T1000 (cell line): ENCODE measurements at places on chromosomes 3 and 15.

GRCh38 chr15:44722011-44722410, 10.7 kb downstream of the B2M start:
- no peak for DNase-seq

DNA sequence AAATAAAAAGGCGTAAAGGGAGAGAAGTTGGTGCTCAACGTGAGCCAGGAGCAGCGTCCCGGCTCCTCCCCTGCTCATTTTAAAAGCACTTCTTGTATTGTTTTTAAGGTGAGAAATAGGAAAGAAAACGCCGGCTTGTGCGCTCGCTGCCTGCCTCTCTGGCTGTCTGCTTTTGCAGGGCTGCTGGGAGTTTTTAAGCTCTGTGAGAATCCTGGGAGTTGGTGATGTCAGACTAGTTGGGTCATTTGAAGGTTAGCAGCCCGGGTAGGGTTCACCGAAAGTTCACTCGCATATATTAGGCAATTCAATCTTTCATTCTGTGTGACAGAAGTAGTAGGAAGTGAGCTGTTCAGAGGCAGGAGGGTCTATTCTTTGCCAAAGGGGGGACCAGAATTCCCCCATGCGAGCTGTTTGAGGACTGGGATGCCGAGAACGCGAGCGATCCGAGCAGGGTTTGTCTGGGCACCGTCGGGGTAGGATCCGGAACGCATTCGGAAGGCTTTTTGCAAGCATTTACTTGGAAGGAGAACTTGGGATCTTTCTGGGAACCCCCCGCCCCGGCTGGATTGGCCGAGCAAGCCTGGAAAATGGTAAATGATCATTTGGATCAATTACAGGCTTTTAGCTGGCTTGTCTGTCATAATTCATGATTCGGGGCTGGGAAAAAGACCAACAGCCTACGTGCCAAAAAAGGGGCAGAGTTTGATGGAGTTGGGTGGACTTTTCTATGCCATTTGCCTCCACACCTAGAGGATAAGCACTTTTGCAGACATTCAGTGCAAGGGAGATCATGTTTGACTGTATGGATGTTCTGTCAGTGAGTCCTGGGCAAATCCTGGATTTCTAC, at the start of gene RARB:
TSS of gene RARB (plus strand) at position 322 of the 847 bp plus-strand sequence. CDS start at position 791, 469 bp downstream.
- DNase-seq: no peak

GRCh38 chr3:115632026-115632425, 8.7 kb downstream of the GAP43 start:
- DNase-seq: no peak

DNA sequence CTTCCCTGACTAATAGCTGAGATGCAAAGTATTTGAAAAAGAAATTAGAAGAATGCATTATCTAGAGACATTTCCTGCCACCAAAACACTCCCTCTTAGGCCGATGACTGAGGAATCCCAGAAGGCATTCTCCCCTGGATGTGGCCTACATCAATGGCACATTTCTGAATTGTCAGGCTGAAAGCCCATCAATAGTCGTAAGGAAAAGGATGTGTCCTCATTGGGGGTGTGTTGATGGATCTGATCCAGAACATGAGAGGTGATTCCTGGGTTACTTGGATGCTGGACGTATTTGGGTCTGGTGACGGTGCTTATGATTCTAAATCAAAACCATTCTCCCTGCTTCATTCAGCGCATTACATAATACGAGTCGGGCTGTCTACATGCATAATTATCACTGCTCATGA, 216.9 kb upstream of the CDIN1 start:
- no peak for DNase-seq

- DNase-seq: no peak
Measured at GRCh38 chr3:1830851-1831250, 267.8 kb upstream of the CNTN4 start.

- DNase-seq: no peak
Measured at GRCh38 chr3:46972396-46972795, 4.1 kb downstream of the CCDC12 start.

DNA sequence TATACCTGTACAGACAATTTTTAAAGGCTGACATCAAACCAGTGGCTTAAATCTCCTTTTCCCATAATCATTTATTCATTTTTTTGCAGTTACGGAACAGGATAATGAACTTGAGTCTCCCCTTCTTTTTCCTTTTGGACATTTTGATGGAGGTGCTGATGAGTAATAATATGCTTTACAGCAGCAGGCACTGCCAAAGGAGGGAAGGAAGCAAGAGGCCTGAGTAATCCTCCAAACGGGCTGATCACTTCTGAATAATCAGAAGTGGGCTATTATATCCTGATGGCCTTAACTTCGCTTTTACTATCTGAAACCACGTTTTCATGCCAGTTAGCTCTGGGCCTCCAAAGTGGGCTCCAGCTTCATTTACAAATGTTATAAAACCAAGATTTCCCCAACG, 527.2 kb downstream of the FOXP1 start:
- DNase-seq: no peak

- no peak for DNase-seq
Measured at GRCh38 chr3:52176951-52177700, 20.8 kb upstream of the ALAS1 start.

GRCh38 chr15:67799801-67800205, 25.5 kb upstream of the SKOR1 start:
- no peak for DNase-seq

- DNase-seq: no peak
Measured at GRCh38 chr3:107430996-107431245, 53.7 kb downstream of the CCDC54 start.

- no peak for DNase-seq
Measured at GRCh38 chr3:122826278-122826677, 31.4 kb downstream of the SLC49A4 start.

DNA sequence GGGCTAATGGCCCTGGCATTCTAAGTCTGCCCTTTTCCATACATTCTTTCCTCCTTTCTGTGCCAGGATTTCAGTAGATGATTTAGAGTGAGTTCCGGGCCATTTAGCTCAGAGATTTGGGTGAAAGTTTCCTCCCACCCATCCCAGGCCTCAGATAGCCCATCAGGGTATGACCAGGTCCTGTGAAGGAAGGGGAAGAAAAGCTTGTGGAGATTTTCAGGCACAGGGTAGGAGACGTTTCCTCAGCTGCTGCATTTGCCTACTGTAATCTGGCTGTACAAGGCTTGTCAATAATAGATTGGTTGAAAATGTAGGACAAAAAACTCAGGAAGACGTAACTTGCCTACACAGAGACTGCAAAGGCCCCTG, 63.2 kb upstream of the BCL6 start:
- no peak for DNase-seq

GRCh38 chr3:108060331-108060730, 30.5 kb downstream of the CD47 start:
- DNase-seq: no peak

- no peak for DNase-seq
Measured at GRCh38 chr15:71400294-71400693, 285.0 kb downstream of the THSD4 start.

GRCh38 chr3:76011121-76011520, 225.8 kb upstream of the ZNF717 start:
- no peak for DNase-seq

DNA sequence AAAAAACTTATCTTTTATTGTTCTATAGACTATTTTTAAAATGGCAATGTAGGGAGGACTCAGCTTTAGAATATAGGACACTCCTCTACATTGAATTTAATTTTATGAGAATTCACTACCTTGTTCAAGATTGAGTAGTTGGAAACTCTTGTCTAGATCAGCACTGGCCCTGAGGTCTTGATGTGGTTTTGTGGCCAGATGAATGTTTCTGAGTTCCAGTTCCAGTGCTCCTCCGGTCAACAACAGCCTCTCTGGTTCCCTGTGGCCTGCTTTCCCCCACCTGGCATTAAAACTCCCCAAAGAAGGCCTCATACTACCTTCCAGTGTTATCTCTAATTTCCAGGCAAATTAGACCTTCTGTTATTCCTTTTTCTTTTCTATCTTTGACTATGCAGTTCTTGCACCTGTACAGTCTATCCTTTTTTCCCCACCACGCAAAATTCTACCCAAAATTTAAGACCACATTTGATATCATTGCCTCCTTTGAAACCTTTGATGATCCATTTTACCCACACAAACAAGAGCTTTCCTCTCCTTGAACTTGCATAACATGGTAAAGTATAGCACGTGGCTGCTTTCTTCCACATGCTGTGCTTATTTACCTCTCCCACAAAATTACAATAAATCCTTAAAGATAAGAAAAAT, 9.6 kb upstream of the ANP32A start:
- DNase-seq: no peak

DNA sequence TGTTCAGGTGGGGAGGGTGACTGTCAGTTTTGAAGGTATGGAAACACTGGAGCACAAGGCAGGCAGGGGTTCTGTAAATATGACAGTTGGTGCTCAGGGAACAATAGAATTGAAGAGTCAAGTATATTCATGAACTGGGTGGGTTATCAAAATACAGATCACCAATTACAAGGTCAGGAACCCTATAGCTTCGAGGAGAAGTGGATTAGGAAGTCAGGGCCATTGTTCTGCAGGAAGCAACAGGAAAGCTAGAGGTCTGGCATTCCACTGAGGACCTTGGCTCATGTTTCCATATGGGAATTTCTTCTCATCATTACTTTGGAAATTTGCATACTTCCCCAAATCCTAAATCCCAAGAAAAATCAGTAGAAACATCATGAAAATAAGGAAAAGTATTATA, 125.9 kb downstream of the MYRIP start:
- DNase-seq: no peak

- no peak for DNase-seq
Measured at GRCh38 chr3:62589078-62589477, 215.7 kb upstream of the FEZF2 start.

DNA sequence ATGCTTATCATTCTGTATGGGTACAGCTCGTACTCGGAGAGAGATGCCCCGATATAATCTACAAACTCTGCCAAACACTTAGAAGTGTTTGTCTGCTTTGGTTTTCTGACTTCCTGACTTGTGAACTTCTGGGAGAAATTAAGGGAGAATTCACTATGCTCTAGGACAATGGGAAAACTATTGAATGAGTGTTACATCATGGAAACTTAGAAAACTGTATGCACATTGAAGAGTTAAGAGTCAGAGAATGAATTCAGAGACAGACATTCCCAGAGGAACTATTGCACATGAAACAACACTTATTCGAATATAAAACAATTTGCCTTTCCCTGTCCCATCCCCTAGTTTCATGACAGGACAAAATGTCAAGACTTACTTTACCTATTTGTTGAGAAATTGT, 57.8 kb downstream of the DTWD1 start:
- DNase-seq: no peak

DNA sequence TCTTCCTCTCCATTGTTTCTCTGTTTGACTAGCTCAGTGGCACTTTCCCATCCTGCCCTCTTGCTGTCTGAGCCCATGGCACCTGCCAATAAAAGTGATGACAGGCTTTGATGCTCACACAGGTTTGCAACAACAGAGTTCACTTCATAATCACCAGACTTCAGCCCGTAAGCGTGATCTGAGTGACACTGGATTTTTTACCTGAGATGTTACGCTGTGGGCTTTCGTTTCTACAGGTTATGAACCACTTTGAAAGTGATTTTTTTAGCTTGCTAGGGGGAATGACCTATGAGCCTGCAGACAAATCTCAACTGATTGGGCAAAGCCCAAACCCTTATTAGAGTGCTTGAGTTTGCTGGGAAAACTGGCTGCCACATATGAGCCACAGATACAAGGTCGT, 173.9 kb upstream of the ICE2 start:
- DNase-seq: no peak

- no peak for DNase-seq
Measured at GRCh38 chr3:18086760-18087159, 338.4 kb downstream of the SATB1 start.

- peak; percentile 12 for DNase-seq
Measured at GRCh38 chr3:108305484-108306172, 9.3 kb downstream of the HHLA2 start.

- no peak for DNase-seq
Measured at GRCh38 chr15:33322091-33322490, 11.3 kb downstream of the RYR3 start.

GRCh38 chr3:69081583-69082262, 1.6 kb upstream of the UBA3 start:
- no peak for DNase-seq

DNA sequence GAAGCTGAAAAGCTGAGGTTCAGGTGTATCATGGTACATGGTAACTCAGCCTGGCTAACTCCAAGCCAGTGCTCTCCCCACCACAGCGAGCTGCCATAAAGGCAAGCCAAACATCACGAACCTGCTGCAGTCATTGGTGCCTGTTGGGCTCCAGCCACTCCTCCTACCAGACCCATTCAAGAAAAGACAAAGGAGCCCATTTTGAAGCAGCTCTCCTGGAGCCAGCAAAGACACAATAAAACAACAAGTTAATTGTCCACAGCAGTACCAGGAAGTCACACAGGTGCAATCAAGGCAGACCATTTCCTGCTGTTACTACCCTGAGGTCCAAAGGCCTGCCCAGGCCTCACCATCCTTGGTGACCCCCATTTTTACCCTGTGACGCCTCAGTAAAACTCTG, 77.6 kb downstream of the DAPK2 start:
- DNase-seq: no peak

DNA sequence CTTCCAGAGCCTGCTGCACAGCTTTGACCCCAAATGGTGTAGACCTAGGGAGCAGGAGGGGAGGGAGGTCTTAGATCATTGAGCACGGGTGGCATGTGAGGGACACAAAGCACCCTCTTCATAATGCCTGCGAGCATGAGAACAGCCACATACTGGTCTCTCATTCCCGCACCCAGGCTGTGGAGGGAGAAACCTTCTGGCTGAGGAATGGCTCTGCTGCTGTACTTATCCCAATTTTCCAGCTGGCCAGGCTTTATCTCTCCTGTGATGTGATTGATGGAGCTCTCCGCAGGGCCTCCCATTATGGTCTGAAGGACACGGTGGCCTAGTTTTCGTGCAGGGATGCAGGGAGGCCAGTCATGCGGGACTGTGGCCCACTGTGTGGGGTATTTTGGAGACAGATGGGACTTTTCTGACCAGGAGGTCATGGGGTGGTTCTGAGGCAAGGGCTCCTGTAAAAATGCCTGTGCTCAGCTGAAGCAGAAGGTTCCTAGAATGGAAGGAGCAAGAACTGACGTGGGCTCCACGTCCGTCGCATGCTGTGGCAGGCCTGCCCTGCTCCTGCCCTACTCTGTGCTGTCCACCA, 251.5 kb downstream of the PLCL2 start:
- no peak for DNase-seq

- no peak for DNase-seq
Measured at GRCh38 chr3:135000465-135000864, 205.4 kb downstream of the EPHB1 start.

- DNase-seq: no peak
Measured at GRCh38 chr3:172853921-172854666, 103.6 kb downstream of the ECT2 start.

GRCh38 chr3:127461286-127461910, 129.1 kb downstream of the TPRA1 start:
- DNase-seq: no peak

- no peak for DNase-seq
Measured at GRCh38 chr15:96747291-96747690, 416.8 kb downstream of the NR2F2 start.

GRCh38 chr15:45449916-45450867, 71.8 kb upstream of the GATM start:
- no peak for DNase-seq

- no peak for DNase-seq
Measured at GRCh38 chr15:42608110-42608531, 32.7 kb downstream of the STARD9 start.
